Esophagus muscularis mucosa (tissue), 4 donors: ENCODE measurements at places on chromosomes 6 and 20.
A peak's percentile ranks its signal among the peaks of the same experiment; 100 is the strongest.

- DNase-seq = no peak
Measured at GRCh38 chr20:62305149-62305764, 2.5 kb downstream of the ADRM1 start.

- DNase-seq = no peak
Measured at GRCh38 chr6:166467436-166468000, 84.8 kb upstream of the MPC1 start.

DNA sequence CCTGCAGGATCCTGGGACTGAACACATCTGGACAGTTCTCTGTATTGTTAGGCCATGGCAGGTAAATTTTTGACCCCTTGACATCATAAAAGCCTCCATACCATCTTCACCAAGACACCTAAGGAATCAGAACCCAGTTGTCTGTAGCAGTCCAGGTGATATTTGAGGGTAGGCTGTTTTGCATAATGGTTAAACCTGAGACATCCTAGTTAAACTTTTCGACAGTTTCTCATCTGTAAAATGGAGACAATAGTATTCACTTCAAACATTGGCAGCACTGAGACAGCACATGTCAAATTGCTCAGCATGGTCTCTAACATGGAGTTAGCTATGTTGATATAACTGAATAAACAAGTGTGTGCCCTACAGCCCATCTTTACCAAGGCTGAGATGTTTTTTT is 24.8 kb downstream of the C6orf62 start:
- DNase-seq = no peak

DNA sequence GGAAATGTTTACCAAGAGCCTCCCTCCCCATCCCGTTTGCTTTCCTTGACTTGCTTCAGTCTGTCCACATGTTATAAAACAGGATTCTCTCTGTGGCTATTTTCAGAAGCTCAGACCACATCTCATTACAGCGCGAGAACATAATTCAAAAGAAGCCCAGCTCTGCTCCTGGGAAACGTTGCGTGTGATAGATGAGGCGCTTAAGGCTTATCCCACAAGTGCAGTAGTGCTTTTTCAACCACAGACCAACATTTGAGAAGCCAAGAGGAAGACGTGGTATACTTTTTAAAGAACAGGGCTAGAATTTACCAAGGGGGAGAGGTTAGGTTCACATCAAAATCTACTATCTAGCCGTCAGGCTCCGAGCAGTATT is 239.5 kb downstream of the SLC24A3 start:
- no peak for DNase-seq

DNA sequence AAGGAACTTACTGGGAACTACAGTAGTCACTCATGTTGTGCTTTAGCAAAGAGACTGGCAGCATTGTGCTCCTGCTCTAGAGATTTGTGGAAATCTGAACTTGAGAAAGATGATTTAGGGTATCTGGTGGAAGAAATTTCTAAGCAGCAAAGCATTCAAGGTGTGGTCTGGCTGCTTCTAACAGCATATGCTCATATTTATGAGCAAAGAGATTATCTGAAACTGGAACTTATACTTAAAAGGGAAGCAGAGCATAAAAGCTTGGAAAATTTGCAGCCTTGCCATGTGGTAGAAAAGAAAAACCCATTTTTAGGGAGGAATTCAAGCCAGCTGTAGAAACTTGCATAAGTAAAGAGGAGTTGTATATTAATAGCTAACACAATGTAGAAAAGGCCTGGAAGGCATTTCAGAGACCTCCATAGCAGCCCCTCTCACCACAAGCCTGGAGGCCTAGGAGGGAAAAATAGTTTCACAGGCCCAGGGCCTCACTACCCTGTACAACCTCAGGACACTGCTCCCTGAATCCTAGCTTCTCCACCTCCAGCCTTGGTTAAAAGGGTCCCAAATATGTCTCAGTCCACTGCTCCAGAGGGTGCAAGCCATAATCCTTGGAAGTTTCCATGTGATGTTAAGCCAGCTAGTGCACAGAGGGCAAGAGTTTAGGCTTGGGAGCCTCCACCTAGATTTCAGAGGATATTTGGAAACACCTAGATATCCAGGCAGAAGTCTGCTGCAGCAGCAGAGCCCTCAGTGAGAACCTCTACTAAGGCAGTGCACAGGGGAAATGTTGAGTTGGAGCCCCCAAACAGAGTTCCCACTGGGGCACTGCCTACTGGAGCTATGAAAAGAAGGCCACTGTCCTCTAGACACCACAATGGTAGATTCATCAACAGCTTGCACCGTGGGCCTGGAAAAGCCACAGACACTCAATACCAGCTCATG is 6.6 kb downstream of the EPM2A start:
- no peak for DNase-seq

DNA sequence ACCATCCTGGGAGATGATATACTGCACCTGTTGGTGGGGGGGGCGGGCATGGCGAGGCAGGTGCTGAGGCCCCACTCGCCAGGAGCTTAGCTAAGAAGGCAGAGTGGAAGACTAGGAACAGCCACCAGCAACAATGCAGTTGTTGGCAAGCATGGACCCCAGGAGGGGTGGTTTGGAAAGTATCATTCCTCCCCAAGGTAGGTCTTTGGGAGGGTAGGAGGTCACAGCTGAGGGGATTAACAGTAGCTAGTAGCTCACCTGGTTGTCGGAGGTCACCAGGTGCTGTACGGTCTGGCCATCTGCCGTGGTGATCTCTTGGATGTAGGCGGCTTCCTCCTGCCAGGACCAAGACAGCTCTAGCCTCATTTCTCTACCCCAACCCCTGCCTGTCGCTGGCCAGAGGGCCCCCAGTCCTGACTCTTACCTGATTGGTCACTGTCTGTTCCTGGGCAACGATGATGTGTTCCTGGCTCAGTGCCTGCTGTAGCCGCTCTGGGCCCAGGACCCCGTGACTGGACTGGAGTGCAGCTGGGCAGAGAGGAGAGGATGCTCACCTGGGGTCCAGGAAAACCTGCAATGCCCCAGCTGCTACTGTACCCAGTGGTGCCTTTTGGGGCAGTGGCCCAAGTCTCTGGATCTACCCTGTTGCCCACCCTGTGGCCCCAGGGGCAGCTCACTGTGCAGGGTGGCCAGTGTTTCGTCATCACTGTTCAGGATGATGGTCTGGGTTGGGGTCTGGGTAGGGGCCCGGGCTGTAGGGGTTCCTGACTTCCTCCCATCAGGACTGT is 15.3 kb downstream of the PCIF1 start:
- DNase-seq = no peak

DNA sequence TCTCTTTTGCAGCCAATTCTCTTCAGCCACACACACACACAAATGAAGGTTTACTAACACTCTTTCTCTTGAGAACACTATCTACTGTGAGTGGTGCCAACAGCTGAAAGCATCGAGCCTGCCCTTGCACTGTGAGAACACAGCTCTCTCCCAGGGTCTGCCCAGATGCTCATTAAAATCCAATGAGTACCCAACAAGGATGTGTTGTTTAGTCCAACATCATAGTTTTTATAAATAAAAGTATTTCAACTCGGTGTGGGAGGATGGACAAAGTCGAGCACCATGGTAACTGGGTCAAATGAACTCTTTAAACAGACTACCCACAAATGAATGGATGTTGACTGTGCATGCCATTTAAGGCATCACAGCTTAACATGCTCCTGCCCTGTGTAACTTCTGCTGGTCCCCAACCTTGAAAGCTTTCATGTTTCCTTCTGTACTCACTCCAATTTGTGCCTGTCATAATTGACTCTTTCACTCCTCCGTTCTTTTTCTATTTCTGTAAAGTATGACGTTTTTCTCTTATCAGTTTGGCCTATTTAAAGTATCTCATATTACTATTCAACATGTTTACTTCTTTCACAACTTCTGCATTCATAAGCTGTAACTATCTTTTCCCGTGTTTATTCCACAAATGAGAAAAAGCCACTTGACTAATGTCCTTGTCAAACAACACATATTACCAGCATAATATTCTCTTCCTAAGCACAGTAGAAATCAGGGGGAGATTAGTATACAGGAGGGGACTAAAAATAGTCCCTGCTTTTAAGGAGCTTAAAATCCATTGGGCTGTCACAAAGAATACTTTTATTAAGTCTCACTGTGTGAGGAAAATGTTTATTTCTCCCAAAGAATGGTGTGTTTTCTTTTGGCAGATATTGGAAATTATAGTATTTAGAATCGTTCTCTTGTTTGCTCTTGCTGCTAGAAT is 215.4 kb downstream of the RFPL4B start:
- DNase-seq = no peak

DNA sequence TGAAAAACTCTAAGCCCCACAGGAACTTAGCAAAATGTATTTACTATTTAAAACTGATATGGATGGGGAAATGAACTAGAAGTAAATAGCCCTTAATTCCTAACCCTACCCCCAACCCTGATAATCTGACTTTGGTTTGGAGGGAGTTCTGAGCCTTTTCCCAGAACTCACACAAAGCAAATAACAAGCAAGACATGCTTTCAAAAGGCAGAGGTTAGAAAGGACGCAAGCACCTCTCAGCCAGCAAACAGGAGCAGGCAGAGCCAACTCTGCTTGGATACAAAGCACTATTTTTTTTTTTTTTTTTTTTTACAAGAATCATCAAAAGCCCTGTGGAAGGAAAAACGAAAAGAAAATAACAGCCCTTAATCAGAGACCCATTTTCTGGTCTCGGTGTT is 58.7 kb downstream of the SLC22A23 start:
- no peak for DNase-seq

- peak; percentile 92 for DNase-seq
Measured at GRCh38 chr6:63571361-63572043, 778 bp upstream of the LOC128125822 start.

DNA sequence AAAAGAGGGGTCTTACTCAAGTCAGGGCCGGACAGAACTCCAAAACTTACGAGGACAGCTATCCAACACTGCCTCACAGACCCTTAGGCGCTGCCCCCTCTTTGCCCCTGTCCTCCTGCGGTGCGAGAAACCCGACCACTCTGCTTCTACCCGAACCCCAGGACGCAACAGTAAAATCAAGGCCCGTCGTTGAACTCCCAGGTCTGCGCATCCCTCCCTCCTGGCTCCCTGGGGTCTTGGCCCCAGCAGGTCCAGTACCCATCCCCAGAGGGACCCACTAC is 6.4 kb downstream of the OLIG3 start:
- DNase-seq = peak; percentile 80

- no peak for DNase-seq
Measured at GRCh38 chr6:319177-320131, 27.2 kb downstream of the DUSP22 start.

GRCh38 chr20:54648421-54649142 is 173.2 kb downstream of the DOK5 start:
- no peak for DNase-seq

GRCh38 chr20:57278457-57278856 is 12.0 kb upstream of the BMP7 start:
- DNase-seq = no peak
